ENCODE measurements at places on chromosomes 3 and 15.

- no peak for DNase-seq
Observed at GRCh38 chr15:34656005-34656796, 72.8 kb upstream of the GOLGA8B start.

DNA sequence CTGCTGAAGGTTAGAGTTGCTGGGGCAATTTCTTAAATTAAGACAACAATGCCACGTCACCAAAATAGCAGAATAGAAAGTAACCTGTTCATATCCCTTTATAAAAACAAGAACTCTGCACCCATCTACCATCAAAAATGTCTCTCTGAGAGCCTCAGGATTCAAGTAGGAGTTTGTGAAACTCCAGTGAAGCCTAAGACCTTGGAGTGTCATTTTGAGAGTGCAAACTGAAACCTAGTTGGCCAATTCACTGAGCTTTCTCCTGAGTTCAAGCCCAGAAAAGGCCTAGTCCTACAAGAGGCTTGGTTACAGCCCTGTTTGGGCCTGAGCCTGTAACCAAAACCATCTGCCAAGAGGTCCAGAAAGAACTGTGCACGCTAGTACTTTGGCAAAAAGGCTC is 335.1 kb downstream of the EFHB start:
- no peak for DNase-seq

- DNase-seq: no peak
Observed at GRCh38 chr3:31086148-31086547, 191.7 kb upstream of the GADL1 start.

- DNase-seq: peak; percentile 44
Observed at GRCh38 chr3:123036352-123037014, 8.9 kb upstream of the SEMA5B start.

- DNase-seq: no peak
Observed at GRCh38 chr3:128983293-128984069, 10.4 kb downstream of the CFAP92 start.

DNA sequence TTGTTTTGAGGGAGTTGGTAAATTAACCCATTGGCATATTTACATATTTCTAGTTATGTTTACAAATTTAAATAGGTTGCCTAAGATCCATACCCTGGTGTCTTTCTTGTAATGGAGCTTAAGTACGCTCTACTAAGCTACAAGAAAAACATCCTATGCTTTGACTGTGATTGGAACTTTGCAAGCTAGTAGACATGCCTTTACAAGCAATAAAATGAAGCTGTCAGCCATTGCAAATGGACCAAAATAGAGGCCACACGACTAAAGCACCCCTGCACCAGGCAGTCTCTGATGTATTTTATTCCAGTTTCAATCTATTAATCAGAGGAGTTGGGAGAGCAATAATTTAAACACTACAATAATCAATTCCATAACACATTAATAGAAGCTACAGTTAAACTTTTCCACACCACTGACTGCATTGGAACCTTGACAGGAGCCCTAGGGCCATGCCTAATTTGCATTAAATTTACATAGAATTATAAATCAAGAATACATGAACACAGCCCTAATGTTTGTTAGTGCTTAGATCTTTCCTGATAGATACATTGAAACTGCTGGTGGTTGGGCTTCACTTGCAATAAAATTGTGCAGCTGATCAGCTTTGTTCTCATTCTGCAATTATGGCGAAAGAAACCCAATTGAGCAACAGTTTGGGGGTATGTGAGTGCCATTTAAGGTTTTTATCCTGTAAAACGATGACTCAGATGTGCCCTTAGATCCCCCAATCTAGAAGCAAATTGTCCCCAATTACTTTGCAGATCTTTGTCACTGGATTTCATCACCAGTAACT is 360.1 kb downstream of the LSAMP start:
- no peak for DNase-seq

DNA sequence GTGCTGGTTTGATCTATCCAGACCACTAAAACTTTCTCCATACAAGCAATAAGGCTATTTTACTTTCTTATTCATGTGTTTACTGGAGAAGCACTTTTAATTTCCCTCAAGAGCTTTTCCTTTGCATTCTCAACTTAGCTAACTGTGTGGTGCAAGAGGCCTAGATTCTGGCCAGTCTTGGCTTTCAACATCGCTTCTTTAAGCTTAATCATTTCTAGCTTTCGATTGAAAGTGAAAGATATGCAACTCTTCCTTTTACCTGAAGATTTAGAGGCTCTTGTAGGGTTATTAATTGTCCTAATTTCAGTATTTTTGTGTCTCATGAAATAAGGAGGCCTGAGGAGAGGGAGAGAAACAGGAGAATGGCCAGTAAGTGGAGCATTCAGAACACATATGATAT is 234.8 kb upstream of the GADL1 start:
- DNase-seq: no peak

DNA sequence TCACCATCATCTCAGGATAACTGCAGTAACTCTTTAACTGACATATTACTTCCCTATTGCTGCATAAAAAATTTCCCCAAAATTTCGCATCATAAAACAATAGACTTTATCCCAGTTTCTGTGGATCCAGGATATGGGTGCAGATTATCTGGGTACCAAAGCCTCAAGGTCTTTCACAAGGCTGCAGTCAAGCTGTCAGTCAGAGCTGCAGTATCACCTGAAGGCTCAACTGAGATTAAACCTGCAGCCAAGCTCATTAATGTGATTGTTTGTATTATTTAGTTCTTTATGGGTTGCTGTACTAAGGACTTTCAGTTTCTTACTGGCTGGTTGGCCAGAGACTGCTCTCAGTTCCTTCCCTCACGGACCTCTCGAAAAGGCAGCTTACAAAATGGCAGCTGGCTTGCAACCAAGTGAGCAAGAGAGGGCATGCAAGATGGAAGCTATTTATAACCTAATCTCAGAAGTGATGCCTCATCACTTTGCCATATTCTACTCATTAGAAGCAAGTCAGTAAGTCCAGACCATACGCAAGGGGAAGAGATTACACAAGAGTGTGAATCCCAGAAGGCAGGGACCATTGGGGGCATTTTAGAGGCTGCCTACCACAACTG is 54.9 kb downstream of the DCUN1D1 start:
- DNase-seq: peak; percentile 14

DNA sequence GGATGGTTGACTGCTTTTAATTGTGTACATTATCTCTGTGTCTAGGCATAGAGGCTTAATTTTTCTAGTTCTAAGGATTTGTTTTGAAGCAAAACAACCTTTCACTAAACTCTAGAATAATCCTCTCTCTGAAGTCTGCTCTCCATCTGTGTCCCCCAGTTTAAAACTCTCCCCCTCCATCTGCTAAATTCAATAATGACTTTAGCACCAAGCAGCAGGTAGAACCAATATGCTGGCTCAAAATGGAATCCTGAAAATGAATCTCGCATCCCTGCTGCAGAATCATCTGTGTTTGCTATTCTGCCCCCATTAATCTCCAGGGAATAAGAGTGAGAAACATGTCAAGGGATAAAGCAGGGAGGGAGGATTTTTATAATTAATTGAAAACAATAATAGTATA is 111.8 kb downstream of the TUSC7 start:
- DNase-seq: no peak

GRCh38 chr15:88788816-88789215 is 14.4 kb upstream of the ACAN start:
- no peak for DNase-seq

DNA sequence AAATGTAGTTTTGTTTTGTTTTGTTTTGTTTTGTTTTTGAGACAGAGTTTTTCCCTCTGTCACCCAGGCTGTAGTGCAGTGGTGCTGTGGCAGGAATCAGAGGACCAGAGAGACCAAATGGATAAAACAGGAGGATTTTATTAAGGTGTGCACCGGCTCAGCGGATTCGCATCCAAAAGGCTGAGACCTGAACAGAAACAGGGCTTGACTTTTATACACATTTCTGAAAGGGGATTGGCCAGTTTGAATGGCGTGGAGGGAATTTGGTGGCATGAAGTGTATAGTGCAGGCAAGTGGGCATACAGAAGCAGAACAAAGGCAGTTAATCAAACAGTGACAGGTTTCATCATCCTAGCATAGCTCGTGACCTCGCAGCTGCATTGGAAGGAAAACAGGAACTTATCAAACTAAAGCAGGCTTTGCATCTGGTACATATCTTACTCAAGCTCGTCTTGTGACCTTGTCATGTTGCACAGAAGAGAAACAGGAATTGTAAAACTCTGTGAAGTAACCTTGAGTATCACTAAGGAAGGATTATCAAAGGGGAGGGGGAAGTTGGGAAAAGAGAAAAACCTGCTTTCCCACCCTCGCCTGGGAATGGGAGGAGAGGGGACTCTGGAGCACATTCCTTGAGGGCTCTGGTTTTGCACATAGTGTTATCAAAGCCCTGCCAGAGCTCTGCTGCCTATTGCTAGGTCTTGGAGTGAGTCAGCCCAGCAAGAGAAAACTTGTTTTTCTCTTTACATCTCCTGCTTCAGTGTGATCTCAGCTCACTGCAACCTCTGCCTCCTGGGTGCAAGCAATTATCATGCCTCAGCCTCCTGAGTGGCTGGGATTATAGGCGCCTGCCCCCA is 38.5 kb downstream of the C3orf62 start:
- no peak for DNase-seq

GRCh38 chr15:78129077-78129750 is 2.0 kb downstream of the CIB2 start:
- no peak for DNase-seq

GRCh38 chr15:93266291-93266690 is 177.3 kb upstream of the RGMA start:
- DNase-seq: no peak

DNA sequence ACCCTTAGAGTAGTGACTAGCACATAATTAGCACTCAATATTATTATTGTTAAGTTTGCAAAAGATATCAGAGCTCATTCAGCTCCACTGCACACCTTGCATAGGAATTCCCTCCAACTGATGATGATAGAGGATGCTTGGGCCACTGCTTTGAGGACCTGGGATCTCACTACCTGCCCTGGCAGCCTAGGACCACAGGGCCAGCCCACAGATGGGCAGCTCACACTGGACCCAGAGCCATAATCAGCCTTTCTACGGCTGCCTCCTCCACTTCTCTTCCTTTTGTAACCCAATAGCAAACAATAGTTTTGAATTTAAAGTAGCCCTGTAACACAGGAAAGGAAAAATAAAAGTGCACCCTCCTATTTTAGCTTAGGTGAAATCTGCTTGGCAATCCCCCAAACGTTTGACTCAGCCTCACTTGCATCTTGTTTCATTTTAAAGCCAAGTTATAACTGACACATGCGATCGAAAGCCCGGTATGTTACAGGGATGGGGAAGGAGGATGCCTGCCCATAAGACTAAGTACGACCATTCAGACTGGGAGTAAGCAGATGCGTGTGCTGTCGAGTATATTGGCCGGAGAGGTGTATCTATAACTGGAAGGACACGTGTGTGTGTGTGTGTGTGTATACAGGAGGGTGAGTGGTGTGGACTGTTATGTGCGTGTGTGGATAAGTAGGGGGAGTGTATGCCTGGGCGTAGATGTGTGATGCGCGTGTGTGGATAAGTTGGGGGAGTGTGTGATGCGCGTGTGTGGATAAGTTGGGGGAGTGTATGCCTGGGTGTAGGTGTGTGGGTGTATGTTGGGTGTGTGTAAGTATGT is 65.9 kb downstream of the CPN2 start:
- DNase-seq: no peak

DNA sequence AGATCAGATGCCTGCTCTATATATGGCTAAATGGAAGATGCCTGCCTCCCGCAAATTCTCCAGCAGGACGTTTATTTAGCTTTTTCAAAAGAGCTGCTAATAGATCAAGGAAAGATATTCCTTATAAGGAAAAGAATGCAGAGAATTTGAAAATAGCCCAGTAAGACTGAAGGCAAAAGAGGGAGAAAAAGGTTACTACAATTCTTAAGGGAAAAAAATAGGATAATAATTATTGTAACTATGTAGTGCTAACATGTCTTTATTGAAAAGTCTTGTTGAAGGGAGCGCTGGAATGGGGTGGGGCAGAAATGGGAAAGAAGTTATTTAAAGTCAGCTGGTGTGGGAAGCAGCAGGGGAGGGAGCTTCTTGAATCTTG is 2.9 kb downstream of the TPM1 start:
- peak; percentile 58 for DNase-seq

DNA sequence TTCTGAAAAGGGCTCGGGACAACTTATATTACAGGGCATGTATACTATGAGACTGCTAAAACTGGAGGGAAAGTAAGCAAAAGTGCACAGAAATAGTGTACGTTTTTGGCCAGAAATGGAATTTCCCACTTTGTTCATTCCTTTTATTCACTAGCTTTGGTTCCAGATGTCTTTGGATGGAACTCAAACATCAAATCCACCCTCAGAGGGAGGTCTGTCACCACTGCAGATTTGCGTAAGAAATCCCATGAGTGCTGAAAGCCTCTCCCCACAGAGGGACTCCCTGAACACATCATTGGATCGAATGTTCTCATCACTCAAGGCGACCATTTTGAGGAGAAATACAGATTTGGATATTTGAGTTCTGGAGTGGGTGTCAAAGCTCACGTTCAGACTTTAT is 71.6 kb downstream of the FEM1B start:
- no peak for DNase-seq

- DNase-seq: no peak
Observed at GRCh38 chr3:58188921-58189451, 21.8 kb downstream of the DNASE1L3 start.

- DNase-seq: peak; percentile 41
Observed at GRCh38 chr3:15064299-15064834, 748 bp downstream of the MRPS25 start.

- DNase-seq: peak; percentile 44
Observed at GRCh38 chr3:4350789-4351163, 47.6 kb downstream of the SETMAR start.

- no peak for DNase-seq
Observed at GRCh38 chr3:6396631-6397030, 464.3 kb upstream of the GRM7 start.

GRCh38 chr3:185925353-185925752 is 12.5 kb downstream of the TRA2B start:
- no peak for DNase-seq

DNA sequence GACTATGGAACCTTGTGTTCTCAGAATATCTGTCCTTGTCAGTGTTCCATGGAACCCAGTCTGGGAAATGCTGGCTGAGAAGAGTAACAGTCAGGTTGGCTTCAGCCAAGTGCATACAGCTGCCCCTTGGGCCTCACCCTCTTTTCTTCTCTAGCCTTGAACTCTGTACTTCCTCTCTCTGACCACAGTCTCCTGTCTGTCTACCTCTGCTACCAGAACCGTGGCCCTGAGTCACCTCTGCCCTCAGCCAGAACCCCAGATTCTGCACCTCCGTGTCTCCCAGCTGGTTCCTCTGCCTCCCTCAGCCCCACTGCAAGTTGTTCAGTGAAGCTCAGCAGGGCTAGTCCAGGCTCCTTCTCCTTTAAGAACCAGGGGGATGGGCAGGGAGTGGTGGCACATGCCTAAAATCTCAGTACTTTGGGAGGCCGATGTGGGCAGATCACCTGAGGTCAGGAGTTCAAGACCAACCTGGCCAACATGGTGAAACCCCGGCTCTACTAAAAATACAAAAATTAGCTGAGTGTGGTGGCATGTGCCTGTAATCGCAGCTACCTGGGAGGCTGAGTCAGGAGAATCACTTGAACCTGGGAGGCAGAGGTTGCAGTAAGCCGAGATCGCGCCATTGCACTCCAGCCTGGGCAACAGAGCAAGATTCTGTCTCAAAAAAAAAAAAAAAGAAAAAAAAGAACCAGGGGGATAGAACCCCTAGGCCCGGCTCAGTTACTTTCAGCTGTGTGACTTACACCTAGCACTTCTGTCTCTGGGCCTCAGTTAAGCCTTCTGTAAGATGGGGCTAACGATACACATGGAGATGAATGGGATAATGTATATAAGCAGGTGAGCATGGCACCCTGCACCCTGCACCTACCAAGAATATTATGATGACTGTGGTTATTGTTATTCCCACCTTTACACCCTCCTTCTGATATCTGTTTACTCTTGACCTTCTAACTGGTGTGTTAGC is 24.3 kb upstream of the TATDN2 start:
- DNase-seq: no peak

All from EL (cell line).